Fibroblast of lung (primary cell): ENCODE measurements at places on chromosomes 1 and 21. TPM values are rescaled to one million over a fixed set of nuclear protein-coding genes. Genes with fewer than 3 reads are reported as not detected.

Gene MYOG
- polyA plus RNA-seq = 0.03 TPM in 1 of 2 replicates, not detected in the other

Gene IL19
- not detected in 2 replicates for polyA plus RNA-seq

Gene CRYBG2
- polyA plus RNA-seq = not detected in 2 replicates

Gene LCE1A
- not detected in 2 replicates for polyA plus RNA-seq

Gene CLIC6
- polyA plus RNA-seq = 2.0 and 2.4 TPM in 2 replicates

Gene DENND2D
- 2.2 and 2.5 TPM in 2 replicates for polyA plus RNA-seq

Gene OR14K1
- polyA plus RNA-seq = not detected in 2 replicates

Gene EPS15
- 50.1 and 67.7 TPM in 2 replicates for polyA plus RNA-seq

Gene ALG14
- polyA plus RNA-seq = 3.5 TPM in 2 replicates

Gene RPTN
- not detected in 2 replicates for polyA plus RNA-seq

Gene CYYR1
- 0.09 TPM in 1 of 2 replicates, not detected in the other for polyA plus RNA-seq

Gene IVNS1ABP
- 17.8 and 25.4 TPM in 2 replicates for polyA plus RNA-seq

Gene PRMT2
- polyA plus RNA-seq = 118 and 169 TPM in 2 replicates

Gene CELA2A
- polyA plus RNA-seq = not detected in 2 replicates

Gene CD1C
- polyA plus RNA-seq = not detected in 2 replicates

Gene ZNF648
- not detected in 2 replicates for polyA plus RNA-seq

Gene ATP1A2
- 0.01 and 0.44 TPM in 2 replicates for polyA plus RNA-seq

Gene RNU1-2
- polyA plus RNA-seq = not detected in 2 replicates

Gene PBX1
- polyA plus RNA-seq = 43.1 and 47.2 TPM in 2 replicates

Gene DNM3
- polyA plus RNA-seq = 1.6 and 1.9 TPM in 2 replicates

Gene TRMT13
- 9.2 and 10.4 TPM in 2 replicates for polyA plus RNA-seq

Gene C1orf216
- 18.3 and 24.9 TPM in 2 replicates for polyA plus RNA-seq

Gene KTI12
- 11.8 and 14.5 TPM in 2 replicates for polyA plus RNA-seq

Gene LCE2B
- 0.17 and 0.53 TPM in 2 replicates for polyA plus RNA-seq

Gene CFAP141
- not detected in 2 replicates for polyA plus RNA-seq

Gene F5
- not detected in 2 replicates for polyA plus RNA-seq

Gene TMEM54
- polyA plus RNA-seq = 24.2 and 38.1 TPM in 2 replicates
